ENCODE measurements at places on chromosomes 1 and 21.

DNA sequence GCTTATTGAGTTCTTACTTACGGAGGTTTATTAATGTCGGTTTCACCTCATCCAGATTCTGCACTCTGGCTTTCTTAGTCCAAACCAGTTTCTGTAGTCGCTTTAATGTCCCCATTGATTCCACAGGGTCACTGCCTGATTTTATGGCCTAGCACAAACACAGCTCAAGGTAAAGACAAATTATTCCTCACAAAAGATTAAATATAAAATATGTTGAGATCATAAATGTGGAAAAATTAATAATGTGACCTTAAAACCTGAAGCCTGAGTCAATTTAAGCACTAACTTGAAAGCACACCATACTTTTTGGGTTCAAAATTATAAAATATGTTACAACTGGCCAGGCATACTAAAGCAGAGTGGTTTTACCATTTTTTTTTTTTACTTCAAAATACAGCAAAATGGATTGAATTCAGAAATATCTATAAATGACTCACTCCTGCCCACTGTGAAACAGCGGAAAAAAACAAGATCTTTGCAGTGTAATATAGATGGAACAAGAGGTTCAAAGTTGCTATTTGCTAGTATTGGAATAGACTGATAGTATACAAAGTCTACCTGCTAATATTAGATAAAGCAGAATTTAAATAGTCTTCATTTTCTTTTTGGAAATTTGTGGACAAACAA is 37.6 kb upstream of the SAMSN1 start:
- no peak for DNase-seq

DNA sequence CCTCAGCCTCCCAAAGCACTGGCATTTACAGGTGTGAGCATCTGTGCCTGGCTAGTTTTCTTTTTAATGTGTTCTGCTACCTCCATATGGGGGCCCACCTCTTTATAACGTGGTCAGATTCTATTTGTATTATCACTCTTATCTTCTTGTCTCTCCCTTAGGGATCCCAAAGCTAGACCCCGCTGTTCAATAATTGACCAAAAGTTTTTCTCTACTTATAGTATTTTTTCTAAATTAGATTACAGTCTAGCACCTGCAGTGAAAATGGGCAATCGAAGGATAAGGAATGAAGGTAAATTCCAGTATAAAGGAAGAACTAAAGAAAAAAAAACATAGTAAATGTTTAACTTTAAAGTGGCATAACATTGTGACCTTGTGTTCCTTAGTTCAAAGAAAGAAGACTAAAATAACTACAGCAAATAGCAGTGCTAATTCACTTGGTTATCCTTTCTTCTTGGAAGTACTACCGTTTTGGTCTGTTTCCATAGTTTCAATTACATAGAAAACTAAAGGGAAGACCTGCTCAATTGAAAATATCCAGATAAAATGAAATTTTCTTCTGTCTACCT is 24.1 kb downstream of the NFYC start:
- no peak for DNase-seq

- no peak for DNase-seq
These were observed 4.3 kb upstream of the VWA1 start for GRCh38 chr1:1430992-1431844.

- DNase-seq, result peak; percentile 96
These were observed at the start of gene AGTRAP for GRCh38 chr1:11735854-11736745. TSS of gene AGTRAP (plus strand) at chr1:11736136. CDS start at chr1:11736209, 73 bp downstream.

GRCh38 chr1:108703939-108704338 is 8.8 kb upstream of the FNDC7 start:
- no peak for DNase-seq

DNA sequence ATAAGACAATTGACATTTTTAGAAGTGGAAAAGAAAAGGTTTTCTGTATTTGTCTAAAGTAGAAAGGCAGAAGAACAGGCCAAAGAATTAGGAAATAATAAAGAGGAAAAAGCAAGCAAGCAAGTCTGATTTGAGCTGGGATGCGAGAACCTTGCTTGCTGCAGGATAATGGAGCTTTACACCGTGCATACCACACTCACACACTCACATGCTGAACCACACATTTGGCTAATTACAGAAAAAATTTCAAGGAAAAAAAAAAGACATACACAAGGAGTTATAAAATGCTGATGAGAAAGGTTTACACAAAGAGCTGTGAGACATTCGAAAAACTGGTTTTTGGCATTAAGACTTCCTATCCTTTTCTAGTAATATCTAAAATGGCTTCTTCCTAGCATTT is 593.9 kb downstream of the KIF26B start:
- no peak for DNase-seq

DNA sequence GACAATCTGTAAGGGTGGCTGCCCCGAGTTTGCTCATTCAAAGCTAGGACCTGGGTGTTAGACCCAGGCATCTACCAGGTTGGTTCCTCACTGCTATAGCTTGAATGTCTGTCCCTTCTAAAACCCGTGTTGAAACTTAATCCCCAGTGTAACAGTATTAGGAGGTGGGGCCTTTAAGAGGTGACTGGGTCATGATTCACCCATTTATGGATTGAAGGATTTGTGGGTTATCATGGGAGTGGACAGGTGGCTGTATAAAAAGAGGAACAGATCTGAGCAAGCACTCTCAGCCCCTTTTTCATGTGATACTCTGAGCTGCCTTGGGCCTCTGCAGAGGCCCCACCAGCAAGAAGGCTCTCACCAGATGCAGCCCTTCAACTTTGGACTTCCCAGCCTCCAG is 29.4 kb downstream of the PSMG1 start:
- DNase-seq, result no peak

- DNase-seq, result no peak
These were observed 209.6 kb downstream of the GREM2 start for GRCh38 chr1:240402326-240402725.

- DNase-seq, result no peak
These were observed 49.4 kb downstream of the TBCE start for GRCh38 chr1:235416662-235417049.

GRCh38 chr1:4661595-4661917 is 7.1 kb downstream of the AJAP1 start:
- DNase-seq, result no peak

DNA sequence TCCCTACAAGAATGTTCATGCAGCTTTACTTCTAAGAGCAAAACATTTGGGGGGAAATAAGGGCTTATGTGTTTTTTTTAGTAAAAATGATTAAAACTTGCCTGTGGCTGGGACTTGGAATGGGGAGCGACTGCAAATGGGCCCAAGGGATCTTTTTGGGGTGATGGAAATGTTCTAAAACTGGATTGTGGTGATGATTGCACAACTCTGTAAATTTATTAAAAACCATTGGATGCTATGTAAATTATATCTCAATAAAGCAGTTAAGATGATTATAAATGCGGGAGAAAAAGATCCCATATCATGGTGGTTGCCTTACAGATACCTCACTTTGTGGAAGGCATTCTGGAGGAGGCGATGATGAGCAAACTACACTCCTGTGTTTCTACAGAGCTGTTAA is 30.2 kb upstream of the STUM start:
- no peak for DNase-seq

- DNase-seq, result no peak
These were observed 25.1 kb downstream of the WARS2 start for GRCh38 chr1:119115311-119115710.

GRCh38 chr1:195872376-195872775 is 735.9 kb downstream of the KCNT2 start:
- no peak for DNase-seq

DNA sequence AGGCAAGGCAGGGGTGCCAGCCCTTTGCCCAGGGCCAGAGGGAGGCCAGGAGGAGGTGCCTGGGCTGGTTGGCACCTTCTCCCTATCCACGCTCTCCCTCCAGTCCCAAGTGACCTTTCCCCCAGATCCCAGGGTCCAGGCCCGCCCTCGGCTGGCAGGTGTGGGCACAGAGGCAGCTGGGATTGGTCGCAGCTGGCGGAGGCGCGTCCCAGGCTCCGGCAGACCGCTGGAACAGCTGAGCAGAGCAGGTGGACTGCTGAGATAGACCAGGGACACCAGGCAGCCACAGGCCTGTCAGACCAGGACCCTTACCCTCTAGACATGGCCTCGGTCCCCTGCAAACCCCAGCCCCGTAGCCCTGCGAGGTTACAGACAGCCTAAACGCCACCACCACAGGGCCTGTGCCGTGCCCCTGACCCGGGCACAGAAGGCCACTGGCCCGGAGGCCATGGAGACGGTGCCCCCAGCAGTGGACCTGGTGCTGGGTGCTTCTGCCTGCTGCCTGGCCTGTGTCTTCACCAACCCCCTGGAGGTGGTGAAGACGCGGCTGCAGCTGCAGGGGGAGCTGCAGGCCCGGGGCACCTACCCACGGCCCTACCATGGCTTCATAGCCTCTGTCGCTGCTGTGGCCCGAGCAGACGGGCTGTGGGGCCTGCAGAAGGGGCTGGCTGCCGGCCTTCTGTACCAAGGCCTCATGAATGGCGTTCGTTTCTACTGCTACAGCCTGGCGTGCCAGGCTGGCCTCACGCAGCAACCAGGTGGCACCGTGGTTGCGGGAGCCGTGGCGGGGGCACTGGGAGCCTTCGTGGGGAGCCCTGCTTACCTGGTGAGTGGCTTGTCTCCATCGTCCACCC is at the start of gene SLC25A34:
Gene SLC25A34, plus strand, starts transcription at position 221 of the 854 bp plus-strand sequence. Its CDS starts 228 bp downstream, at position 449.
- no peak for DNase-seq
